ENCODE measurements at places on chromosomes 6 and 20.

DNA sequence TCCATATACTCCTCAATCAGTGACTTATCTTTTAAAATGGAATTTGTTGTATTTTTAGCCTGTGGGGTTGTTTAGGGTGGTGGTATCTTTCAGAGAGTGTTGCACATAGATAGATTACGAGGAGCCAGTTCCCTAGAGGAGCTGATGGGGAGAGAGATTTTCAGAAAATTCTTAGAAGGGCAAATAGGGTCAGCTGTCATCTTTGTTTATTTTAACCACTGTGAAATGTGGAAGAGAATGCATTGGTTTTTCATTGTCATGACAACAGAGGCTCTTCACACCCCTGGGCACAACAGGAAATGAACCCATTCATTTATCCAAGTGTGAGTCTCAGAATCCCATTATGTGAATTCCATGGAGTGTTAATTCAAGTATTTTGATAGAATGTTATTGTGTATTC, 188.4 kb downstream of the JARID2 start:
- DNase-seq: no peak

DNA sequence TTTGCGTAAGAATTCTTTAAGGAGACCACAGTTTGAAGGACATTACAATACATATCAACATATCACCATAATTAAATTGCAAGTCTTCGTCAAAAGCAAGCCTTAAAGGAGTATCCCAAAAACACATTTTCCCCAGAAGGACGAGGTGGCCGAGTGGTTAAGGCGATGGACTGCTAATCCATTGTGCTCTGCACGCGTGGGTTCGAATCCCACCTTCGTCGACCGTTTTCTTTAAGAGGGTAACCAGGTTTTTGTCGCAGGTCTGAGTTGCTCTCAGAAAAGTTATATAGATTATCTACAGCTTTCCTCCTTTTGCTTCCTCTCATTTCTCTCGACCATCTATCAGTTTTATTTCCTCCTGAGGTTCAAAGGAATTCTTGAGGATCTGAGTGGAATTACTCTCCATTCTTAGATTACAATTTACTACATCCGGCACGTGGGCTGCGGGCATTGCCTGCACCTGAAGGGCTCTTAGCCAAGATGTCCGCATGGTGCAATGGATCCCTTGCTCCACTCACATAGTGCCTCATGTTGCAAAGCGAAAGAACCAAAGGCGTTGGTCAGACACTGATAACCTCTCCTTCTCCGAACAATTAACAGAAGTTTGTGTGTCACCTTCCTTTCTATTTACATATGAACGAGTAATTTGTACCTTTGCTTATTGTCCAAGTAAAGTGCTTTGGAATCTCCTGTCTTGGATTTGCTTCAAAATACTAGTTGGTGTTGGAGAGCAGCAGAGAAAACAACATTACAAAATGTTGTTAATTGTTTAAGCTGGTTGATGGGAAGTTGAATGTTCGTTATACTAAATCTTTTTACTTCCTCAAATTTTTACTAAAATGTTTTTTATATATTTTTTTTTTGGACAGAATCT, 14.0 kb downstream of the POM121L2 start:
- peak; percentile 63 for DNase-seq

DNA sequence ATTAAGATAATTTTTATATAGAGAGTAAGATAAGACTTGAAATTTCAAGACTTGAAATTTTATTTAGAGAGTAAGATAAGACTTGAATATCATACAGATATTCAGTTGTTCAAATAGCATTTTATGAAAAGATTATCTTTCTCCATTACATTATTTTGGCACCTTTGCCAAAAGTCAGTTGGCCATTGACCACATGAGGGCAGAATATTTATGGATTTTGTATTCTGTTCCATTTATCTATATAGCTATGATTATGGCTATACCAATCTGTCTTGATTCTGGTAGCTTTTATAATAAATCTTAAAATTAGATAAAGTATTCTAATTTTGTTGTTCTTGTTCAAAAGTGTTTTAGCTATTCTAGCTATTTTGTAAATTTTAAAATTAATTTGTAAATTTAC, 537.9 kb upstream of the GJE1 start:
- no peak for DNase-seq

DNA sequence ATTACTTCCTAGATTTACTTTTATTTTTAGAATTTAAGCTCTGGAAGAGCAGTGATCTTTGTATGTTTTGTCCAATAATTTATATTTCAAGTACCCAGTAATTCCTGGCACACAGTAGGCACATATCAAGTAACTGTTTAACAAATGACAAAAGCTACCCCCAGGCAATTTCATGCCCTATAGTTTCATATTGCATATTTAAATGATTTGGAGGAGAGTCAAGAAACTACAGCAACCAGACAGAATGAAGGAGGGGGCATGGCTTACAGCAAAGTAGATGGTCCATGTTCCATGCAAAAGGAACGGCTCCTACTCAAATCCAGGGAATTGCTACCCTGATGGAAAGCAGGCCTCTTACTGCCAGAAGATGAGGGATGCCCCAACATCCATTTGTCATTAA, 113.5 kb downstream of the ARHGAP18 start:
- no peak for DNase-seq

GRCh38 chr6:90068264-90068663, 174.0 kb downstream of the GJA10 start:
- DNase-seq: peak; percentile 82

DNA sequence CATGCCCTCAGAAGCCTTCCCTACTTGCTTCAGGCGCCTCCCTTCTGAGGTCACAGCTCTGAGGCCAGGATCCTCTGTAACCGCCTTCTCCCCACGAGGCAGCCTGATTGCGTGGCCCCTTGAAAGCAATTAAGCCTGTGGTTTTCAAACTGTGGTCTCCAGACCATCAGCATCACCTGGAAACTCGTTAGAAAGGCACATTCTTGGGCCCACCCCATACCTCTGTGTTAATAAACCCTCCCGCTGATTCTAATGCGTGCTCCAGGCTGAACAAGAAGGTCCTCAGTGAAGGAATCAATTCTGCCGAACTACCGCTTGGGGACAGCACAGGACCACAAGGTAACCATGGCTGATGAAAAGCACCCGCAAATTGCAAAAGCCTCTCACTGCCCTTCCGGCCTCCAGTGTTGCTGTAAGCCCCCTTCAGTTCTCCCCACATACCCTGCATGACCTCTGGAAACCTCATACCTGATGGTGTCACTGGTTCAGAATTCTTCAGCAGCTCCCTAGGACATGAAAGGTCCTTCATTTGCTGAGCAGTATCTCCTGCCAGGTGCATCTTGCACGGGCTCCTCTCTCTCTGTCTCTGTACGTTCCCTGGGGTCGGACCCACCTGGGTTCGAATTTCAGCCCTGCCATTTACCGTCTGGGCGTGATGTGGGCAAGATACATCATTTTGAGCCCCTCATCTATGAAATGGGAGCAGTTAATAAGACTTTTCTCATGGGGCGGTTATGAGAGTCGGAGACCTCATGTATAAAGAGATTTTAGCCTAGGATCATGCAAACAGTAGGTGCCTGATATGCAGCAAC, 93.3 kb upstream of the RNF24 start:
- peak; percentile 84 for DNase-seq

DNA sequence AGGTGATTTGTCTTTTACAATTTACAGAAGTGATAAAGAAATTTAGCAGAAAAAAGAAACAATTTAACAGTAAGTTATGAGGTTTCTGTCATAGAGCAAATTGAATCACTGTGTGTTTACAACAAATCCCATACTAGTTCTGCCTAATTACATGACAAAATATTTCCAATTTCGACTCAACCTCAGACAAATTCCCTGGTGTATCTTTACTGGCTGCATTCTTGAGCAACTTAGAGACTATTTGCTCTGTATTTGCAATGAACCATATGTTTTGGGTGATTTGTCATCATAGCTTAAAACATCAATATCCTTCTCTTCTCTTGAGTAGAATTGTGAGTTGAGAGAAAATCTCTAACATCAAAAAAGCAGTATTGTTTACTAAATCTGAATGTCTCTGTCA, 128.7 kb downstream of the SIM1 start:
- DNase-seq: no peak

DNA sequence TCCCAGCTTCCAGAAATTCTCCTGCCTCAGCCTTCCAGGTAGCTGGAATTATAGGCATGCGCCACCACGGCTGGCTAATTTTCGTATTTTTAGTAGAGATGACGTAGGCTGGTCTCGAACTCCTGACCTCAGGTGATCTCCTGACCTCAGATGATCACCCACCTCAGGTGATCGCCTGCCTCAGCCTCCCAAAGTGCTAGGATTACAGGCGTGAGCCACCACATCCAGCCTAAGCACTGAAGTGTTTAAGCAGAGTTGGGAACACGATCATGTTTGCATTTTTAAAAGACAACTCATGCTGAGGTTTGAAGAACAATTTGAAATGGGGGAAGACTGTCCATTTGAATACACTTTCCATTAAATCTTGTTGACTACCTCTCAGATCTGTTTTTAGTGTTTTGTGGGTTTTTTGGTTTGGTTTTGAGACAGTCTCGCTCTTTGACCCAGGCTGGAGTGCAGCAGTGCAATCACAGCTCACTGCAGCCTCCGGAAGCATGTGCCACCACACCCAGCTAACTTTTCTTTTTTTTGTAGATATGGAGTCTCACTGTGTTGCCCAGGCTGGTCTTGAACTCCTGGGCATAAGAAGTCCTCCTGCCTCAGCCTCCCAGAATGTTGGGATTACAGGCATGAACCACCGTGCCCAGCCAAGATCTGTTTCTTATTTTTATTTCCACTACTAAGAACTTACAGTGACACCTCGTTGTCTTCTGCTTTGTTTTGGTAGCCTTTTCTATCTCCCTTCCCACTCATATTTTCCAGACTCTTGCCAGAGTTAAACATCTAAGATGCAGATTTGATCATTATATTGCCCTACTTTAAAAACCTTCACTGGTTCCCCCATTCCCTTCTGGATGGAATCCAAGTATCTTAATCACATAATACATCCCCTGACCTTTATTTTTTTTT, 5.5 kb downstream of the CASP8AP2 start:
- DNase-seq: peak; percentile 19

DNA sequence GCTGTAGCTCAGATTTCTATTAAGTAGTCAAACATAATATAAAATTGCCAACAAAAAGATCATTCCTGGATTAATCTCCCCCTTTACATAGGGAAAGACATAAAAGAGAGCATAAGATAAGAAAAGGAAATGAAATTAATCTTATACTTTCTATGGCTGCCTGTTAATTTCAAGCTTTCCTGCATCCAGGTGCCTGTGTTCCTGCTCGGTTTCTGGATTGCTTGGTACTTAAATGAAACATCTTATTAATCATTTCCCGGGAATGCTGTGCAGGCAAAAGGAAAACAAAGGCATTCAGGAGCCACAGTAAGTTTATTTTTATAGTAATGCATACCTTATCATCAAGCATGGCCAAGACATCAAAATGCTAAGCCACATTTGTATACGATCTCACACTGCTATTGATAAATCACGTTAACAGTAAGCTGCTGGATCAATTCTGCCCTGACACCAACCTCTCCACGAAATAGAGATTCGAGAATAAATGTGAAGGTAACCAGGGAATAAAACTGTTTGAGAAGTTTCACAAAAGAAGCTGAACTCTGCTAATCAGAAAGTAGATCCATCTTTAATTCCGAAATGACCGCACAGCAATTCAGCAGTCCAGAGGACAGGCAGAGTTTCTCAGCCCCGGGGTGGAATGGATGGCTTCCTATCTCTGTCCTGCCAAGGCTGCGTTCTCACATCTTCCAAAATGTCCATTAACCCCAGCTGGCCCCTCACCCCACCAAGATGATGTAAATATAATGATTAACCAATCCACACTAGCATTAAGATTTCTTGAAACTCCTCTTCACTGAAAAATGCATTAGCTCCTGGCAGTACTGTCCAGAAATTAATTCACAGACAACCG, 32.6 kb upstream of the APCDD1L start:
- no peak for DNase-seq

- DNase-seq: no peak
These were observed 58.0 kb downstream of the SULF2 start for GRCh38 chr20:47727170-47727880.

GRCh38 chr6:167469672-167470071, 144.8 kb downstream of the TTLL2 start:
- DNase-seq: no peak

GRCh38 chr6:121999456-122000065, 399.9 kb upstream of the HSF2 start:
- no peak for DNase-seq

DNA sequence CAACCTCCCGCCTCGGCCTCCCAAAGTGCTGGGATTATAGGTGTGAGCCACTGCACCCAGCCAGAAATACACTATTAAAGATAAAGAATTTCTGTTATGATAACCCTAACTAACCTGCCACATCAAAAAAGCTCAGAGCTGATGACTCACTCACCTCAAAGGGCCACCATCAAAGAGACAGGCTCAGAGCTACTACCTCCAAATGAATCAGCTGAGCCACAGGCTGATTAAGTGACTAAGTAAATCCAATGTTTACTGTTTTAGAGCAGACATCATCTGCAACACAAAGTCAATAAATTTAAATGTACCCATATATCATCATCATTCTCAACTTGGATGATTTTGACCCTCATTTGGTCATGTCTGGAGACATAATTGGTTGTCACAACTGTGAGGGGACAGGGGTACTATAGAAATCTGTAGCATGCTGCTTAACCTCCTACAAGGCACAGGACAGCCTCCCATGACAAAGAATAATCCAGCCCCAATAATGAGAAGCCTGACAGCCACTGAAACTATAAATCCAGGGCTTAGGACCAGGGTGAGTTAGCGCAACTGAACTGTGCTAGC, 106.5 kb downstream of the ATP9A start:
- peak; percentile 74 for DNase-seq

DNA sequence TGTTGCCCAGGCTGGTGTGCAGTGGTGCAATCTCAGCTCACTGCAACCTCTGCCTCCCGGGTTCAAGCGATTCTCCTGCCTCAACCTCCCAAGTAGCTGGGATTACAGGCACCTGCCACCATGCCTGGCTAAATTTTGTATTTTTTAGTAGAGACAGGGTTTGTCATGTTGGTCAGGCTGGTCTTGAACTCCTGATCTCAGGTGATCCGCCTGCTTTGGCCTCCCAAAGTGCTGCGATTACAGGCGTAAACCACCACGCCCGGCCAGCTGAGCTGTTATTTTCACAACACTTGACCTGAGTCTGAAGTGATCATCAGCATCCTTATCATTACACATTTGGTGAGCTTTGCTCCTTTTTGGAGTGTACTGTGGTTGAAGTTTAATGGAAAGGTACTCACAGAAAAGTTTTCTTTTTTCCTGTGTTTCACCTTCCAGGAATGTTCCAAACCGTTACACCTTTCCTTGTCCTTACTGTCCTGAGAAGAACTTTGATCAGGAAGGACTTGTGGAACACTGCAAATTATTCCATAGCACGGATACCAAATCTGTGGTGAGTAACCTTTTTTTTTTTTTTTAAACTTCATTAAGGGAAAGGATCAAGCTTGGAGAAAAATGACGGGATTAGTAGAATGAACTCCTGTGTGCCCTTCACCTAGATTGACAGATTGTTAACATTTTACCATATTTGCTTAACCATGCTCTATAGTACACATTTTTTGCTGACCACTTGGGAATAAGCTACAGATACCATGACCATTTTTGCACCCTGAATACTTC, 9.7 kb downstream of the RNF114 start:
- DNase-seq: no peak

Data from iris pigment epithelial cell (primary cell).